ENCODE measurements at places on chromosomes 11 and 22. TPM values are rescaled to one million over a fixed set of nuclear protein-coding genes. Genes with fewer than 3 reads are reported as not detected.

The F2 gene
- 2.2 TPM for total RNA-seq

The RAB39A gene
- 0.36 TPM for total RNA-seq

The C11orf42 gene
- not detected for total RNA-seq

The OR8G1 gene
- total RNA-seq: not detected

The PKNOX2 gene
- not detected for total RNA-seq

The GUCY1A2 gene
- total RNA-seq: 0.08 TPM

The MS4A7 gene
- not detected for total RNA-seq

The PPP1R14B gene
- 390 TPM for total RNA-seq

The NPAS4 gene
- not detected for total RNA-seq

The CSNK2A3 gene
- total RNA-seq: 1.9 TPM

The TRIM51 gene
- not detected for total RNA-seq
